Cerebellum (tissue), 4 donors: ENCODE measurements at places on chromosomes 11 and 22. TPM values are rescaled to one million over a fixed set of nuclear protein-coding genes. Genes with fewer than 3 reads are reported as not detected.

The TBX10 gene
- not detected for total RNA-seq

The SLC22A25 gene
- total RNA-seq, result not detected

GRCh38 chr11:66267039-66267378 lies 1.4 kb upstream of the RAB1B start:
- DNase-seq, result no peak

- DNase-seq, result no peak
Measured at GRCh38 chr11:73866095-73866579, 10.5 kb downstream of the COA4 start.

DNA sequence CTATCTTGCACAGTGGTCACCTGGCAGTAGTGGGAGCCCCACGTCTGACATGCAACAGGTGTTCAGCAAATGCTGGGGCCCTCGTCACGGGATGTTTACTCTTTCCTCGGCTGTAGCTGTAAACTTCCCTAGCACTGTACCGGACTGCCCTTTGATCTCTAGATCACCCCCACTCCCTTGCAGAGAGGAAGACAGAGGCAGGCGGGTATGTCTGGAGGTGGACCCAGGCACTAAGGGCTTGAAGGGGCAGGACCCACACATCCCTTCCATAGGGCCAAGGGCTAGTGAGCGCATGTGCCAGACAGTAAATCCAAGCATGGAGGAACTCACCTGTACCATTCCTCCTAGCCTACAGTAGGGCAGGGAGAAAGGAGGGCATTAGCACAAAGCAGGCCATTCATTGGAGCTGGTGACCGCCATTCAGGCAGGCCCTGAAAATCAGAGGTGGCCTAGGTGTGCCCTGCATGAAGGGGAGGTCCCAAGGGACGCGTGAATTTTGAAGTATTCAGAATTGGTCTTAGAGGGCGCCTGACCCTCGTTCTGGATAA lies 1.9 kb upstream of the SMTN start:
- no peak for DNase-seq

DNA sequence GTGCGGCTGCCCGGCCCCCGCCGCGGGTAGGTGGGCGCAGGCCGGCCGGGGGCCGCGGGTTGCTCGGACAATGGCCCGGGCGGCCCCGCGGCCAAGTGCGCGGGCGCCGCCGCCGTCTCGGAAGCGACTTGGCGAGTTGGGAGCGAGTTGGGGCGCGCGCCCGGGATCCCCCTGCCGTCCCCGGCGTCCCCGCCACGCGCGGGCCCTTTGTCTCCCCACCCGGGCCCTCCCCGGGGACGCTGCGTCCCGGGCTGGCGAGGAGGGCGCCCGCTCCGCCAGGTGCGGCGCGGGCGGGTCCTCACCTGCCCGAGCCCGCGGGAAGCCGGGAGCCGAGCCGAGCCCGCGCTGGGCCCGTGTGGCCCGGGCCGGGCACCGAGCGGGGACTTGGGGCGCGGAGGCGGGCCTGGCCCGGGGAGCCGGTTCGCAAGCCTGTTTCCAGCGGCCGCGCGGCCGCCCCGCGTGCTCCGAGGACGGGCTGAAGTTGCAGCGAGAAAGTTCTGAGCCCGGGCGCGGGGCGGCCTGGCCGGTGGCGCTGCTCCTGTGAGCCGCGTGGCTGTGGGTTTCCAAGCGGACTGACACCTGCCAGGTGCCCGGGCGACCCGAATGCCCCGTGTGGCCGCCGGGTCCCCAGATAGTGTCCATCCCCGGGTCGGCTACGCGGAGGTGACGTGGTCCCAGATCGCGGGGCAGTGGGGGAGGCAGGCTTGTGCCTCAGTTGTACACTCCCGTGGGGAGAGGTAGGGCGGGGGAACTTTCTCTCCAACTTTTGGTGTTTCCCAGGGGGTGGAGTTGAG lies 586 bp downstream of the LRP5 start:
- DNase-seq, result no peak

- DNase-seq, result no peak
Measured at GRCh38 chr11:123080015-123080414, 18.1 kb upstream of the HSPA8 start.
